ENCODE measurements at places on chromosomes 5 and 9. TPM values are rescaled to one million over a fixed set of nuclear protein-coding genes. Genes with fewer than 3 reads are reported as not detected.

The NR6A1 gene
- 2.0 TPM for total RNA-seq

GRCh38 chr9:21591221-21592062, 109.3 kb upstream of the IFNE start:
- no peaks in the 10 kb centered on the region for H3K36me3 ChIP-seq
- peak overlapping the region; percentile 87 for H3K27ac ChIP-seq
- H3K27me3 ChIP-seq: no peaks in the 10 kb centered on the region
- peaks cover 27% of the 10 kb centered on the region for H3K4me1 ChIP-seq

- no peak overlapping the region for H3K4me3 ChIP-seq
- DNase-seq: peak; percentile 32
- peaks cover 11% of the 10 kb centered on the region for H3K4me1 ChIP-seq
- H3K36me3 ChIP-seq: no peaks in the 10 kb centered on the region
These were observed 140.5 kb downstream of the SLIT3 start for GRCh38 chr5:169160405-169160901.

DNA sequence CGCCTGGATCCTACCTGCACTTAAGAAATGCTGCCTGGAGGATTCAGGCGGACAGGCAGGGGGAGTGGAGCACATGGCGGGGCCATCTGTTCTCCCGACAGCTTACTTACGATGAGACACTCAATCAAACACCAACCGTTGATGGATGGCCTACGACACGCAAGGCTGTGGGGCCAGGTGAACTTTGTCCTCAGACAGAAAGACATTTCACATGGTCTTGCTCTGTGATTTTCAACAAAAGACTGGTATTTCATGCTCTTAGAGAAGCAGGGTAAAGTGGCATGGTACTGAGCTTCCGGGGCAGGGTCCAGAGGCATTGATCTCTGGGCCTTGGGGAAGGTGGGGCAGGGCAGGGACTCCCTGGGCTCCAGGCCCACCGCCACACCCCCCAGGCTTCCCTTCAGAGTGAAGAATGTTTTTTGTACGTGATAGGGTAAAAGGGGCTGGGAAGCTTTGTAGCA, 9.1 kb upstream of the OLFM1 start:
- H3K4me3 ChIP-seq: no peak overlapping the region
- H3K27me3 ChIP-seq: peaks cover 32% of the 10 kb centered on the region
- H3K36me3 ChIP-seq: peaks cover 4% of the 10 kb centered on the region
- DNase-seq: no peak

DNA sequence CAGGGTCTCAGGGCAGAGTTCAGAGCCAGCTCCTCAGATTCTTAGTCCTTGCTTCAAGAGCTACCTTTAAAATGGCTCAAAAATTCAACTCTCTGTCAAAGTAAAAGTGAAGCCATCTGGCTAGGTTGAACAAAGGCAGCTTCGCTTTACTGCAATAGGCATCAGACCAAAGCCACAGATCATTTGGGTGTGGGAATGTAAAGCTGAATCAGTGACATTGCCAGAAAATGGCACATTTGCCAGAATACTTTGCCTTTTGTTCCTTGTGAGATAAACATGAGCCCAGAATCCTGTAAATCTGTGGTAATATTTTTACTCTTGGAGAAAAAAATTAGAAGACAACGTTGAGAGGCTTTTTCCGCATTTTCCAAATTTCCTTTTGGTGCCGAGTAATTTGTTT, 210.5 kb downstream of the PALM2AKAP2 start:
- no peak overlapping the region for H3K4me3 ChIP-seq
- no peaks in the 10 kb centered on the region for H3K27me3 ChIP-seq
- H3K27ac ChIP-seq: no peak overlapping the region
- H3K36me3 ChIP-seq: peaks cover 7% of the 10 kb centered on the region
- peaks cover 15% of the 10 kb centered on the region for H3K4me1 ChIP-seq

Data from MCF 10A (cell line).